IPS-NIHi11 (cell line): ENCODE measurements at places on chromosomes 6 and 20.
A peak's percentile ranks its signal among the peaks of the same experiment; 100 is the strongest.

- DNase-seq = no peak
These were observed 164.5 kb downstream of the ERMARD start for GRCh38 chr6:169915769-169916550.

DNA sequence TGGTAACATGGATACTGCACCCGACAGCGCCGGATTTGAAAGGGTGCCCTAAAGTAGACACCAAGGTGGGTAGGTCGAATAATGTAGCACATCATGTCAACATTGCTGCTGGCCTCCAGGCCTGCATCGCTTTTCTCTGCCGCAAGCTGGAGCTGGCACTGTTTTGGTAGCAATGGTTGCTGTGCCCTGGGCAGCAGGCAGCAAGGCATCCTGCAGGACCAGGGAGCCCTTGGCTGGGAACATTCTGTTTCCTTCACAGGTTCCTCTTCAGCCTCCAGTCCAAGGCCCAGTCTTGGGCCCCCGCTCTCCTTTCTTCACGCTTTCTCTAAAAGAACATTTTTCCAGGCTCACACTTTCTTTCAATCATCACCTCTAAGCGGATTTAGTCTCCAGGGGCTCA, 365.8 kb upstream of the JARID2 start:
- no peak for DNase-seq

GRCh38 chr6:35603326-35604202, 85.2 kb downstream of the FKBP5 start:
- no peak for DNase-seq

- DNase-seq = no peak
These were observed 15.6 kb upstream of the RSPO4 start for GRCh38 chr20:1017677-1018076.

DNA sequence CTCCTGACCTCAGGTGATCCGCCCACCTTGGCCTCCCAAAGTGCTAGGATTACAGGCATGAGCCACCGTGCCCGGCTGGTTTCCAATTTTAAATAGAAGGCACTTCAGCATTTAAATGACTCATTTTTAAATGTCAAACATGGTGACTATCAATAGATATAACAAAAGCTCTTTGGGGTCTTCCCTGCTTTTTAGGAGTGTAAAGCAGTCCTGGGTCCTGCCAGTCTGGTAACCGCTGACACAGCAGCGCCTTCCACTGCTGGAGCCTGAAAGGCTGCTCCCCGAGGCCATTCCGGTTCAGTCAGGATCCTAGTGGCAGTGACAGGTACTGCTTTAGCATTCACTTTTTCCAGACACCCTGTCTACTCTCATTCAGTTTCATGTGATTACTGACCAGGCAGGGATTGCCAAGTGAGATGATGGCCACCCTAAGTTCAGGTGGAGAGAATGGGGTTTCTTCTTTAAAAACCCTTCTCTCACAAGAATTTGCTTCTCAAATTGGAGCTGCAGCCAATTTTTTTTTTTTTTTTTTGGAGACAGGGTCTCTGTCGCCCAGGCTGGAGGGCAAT, 5.1 kb downstream of the DIDO1 start:
- DNase-seq = peak; percentile 50

DNA sequence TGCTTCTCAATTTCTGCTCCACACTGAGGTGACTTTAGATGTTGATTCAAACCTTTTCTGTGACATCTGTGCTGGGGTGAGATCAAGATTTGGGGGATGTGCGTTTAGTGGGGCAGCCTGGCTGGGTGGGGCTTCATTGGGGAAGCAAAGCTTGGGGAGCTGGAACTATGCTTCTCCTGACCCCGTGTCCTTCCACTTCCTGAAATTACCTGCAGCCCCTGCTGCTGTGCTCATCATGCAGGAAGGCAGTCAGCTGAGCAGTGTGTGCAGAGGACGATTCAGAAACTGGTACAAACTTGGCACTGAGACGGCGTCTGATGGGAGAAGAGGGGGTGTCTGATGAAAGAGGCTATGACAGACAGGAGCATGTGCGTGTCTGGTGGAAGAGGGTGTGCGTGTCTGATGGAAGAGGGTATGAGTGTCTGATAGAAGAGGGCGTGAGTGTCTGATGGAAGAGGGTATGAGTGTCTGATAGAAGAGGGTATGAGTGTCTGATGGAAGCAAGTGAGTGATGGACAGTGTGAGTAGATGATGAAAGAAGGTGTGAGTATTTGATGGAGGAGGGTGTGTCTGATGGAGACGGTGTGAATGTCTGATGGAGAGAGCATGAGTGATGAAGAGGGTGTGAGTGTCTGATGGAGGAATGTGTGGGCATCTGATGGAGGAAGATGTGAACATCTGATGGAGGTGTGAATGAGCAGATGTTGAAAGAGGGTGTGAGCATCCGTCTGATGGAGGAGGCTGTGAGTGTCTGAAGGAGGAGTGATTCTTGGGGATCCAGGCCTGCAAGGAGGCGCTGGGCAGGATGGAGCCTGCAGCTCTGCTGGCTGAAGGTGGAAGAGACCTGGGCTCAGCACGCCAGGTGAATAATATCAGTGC, 103.4 kb downstream of the SYCP2 start:
- DNase-seq = no peak

DNA sequence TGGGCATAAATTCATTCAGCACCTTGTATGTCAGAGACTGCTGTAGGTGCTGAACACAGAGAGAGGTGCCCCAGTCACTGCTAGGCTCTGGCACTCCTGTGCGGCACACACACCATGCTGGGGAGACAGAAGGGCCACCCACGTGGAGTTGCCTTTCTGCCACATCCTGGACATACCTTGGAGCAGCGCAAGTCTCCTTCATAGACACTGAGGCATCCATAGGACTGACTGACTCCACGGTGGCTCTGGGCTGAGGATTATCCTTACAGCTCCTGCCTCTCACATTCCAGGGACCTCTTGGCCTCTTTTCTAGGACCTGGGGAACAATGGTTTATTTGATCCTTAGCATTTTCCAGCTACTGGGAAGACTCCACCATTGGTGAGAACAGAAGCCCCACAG, 26.0 kb upstream of the SLC22A23 start:
- DNase-seq = no peak

DNA sequence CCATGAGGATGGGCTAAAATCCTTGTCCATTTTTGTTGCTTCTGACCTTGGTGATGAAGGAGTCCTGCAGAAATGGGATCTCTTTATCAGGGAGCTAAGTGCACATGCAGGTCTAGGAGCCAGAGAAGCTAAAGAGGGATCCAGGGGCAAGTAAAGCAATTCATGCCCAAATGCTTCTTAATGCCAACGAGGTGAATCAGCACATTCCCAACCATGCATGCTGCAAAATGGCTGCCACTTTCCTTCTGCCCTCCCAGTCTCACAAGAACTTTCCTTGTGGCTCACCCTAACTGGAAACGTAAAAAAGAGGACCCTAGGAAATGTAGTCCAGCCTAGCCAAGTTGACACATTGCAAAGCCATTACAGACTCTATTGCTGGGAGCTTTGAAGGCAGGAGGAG, 298.4 kb downstream of the MAFB start:
- DNase-seq = no peak

DNA sequence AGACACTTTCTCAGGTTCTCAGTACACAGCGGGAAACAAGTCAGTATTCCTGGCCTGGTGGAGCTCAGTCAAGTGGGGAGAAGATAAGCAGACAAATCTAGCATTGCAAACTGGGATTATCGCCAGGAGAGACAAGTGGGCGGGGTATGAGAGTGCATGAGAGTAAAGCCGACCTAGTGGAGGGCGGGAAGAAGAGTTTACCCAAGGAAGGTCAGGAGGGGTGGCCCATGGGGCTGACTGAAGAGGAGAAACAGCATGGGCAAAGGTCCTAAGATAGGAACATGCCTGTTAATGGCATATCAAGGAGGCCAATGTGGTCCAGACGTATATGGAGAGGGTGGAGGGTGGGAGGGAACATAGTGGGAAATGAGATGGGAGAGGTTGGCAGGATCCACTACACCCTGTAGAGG, 12.4 kb upstream of the CSNK2A1 start:
- DNase-seq = no peak

GRCh38 chr6:40383348-40384115, 203.6 kb downstream of the LRFN2 start:
- DNase-seq = no peak

DNA sequence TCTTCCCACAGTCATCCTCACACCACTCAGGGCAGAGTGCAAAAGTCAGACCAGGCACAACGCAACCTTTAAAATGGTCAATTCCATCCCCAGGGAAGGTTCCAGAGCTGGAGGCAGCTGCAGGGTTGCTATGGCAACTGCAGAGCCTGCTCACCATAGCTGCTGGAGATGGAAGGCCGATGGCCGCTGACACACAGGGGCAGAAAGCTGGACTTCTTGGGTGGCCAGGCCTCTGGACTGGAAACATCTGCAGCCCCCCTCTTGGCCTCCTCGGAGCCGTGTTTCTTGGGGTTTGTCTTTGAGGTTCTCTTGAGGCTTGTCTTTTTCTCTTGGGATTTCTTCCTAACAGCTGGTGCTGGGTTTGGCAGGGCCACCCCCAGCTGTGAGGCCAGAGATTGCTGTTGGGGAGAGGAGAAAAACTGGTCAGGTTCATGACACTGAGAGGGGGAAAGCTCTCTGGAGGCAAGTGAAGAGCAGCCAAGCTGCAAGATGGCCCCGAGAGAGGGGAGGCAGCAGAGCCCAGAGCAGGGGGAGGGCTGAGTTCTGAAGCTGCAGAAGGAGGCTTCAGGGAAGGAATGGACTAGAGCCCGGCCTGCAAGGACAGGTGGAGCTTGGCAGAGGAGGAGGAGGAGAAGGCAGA, 10.2 kb downstream of the BNIP5 start:
- no peak for DNase-seq

DNA sequence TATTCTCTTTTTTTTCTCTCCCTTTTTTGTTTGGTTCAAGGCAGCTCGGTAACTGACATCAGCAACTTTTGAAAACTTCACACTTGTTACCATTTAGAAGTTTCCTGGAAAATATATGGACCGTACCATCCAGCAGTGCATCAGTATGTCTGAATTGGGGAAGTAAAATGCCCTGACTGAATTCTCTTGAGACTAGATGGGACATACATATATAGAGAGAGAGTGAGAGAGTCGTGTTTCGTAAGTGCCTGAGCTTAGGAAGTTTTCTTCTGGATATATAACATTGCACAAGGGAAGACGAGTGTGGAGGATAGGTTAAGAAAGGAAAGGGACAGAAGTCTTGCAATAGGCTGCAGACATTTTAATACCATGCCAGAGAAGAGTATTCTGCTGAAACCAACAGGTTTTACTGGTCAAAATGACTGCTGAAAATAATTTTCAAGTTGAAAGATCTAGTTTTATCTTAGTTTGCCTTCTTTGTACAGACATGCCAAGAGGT, 10.6 kb downstream of the HEY2 start:
- DNase-seq = no peak

GRCh38 chr6:11848346-11848651, 69.7 kb upstream of the ADTRP start:
- no peak for DNase-seq
